Airway epithelial cell (primary cell): ENCODE measurements at places on chromosomes 1 and 21. TPM values are rescaled to one million over a fixed set of nuclear protein-coding genes. Genes with fewer than 3 reads are reported as not detected.

The MARCKSL1 gene
- 59.5 and 75.3 TPM in 2 replicates for total RNA-seq

The PRDM16 gene
- 0.46 and 2.0 TPM in 2 replicates for total RNA-seq

The VCAM1 gene
- 0.07 TPM in 1 of 2 replicates, not detected in the other for total RNA-seq

The SH2D2A gene
- total RNA-seq, result 1.8 and 2.5 TPM in 2 replicates

The ZMYM1 gene
- total RNA-seq, result 6.7 and 13.5 TPM in 2 replicates

The TFF3 gene
- total RNA-seq, result 1.3 and 9.6 TPM in 2 replicates

The TTLL10 gene
- not detected in 2 replicates for total RNA-seq

The TIAM1 gene
- 19.3 and 21.7 TPM in 2 replicates for total RNA-seq

The KCNJ15 gene
- total RNA-seq, result 21.1 and 27.5 TPM in 2 replicates

The PYHIN1 gene
- total RNA-seq, result not detected in 2 replicates

The LIN28A gene
- total RNA-seq, result not detected in 2 replicates

The PAPPA2 gene
- 0.05 TPM in 1 of 2 replicates, not detected in the other for total RNA-seq

The HCN3 gene
- total RNA-seq, result 0.28 and 1.3 TPM in 2 replicates

The SIKE1 gene
- 25.4 and 49.9 TPM in 2 replicates for total RNA-seq

The SPRR2F gene
- total RNA-seq, result 0.28 TPM in 1 of 2 replicates, not detected in the other

The HSD3B1 gene
- not detected in 2 replicates for total RNA-seq

The SERBP1 gene
- 405 and 414 TPM in 2 replicates for total RNA-seq

The SERINC2 gene
- 188 and 258 TPM in 2 replicates for total RNA-seq

The ANKRD45 gene
- 0.70 TPM in 1 of 2 replicates, not detected in the other for total RNA-seq

The TMPRSS15 gene
- total RNA-seq, result not detected in 2 replicates

The LHX8 gene
- not detected in 2 replicates for total RNA-seq

The FAM76A gene
- total RNA-seq, result 6.3 and 9.8 TPM in 2 replicates

The HMCN1 gene
- 0.46 and 1.3 TPM in 2 replicates for total RNA-seq

The BCAR3 gene
- 80.2 and 95.4 TPM in 2 replicates for total RNA-seq

The PROK1 gene
- total RNA-seq, result not detected in 2 replicates

The PTAFR gene
- 7.2 and 13.1 TPM in 2 replicates for total RNA-seq

The CR1L gene
- 0.07 TPM in 1 of 2 replicates, not detected in the other for total RNA-seq

The CFAP107 gene
- not detected in 2 replicates for total RNA-seq

The PTGFRN gene
- total RNA-seq, result 134 and 169 TPM in 2 replicates

The PEX10 gene
- 34.0 and 37.0 TPM in 2 replicates for total RNA-seq

The TDRD5 gene
- not detected in 2 replicates for total RNA-seq

The OR2T2 gene
- total RNA-seq, result not detected in 2 replicates

The ALG14 gene
- 0.99 and 1.2 TPM in 2 replicates for total RNA-seq

The MUL1 gene
- 26.5 and 28.8 TPM in 2 replicates for total RNA-seq

The SEMA6C gene
- 0.46 and 1.2 TPM in 2 replicates for total RNA-seq

The RXFP4 gene
- not detected in 2 replicates for total RNA-seq

The NUDT17 gene
- total RNA-seq, result 2.5 and 5.1 TPM in 2 replicates

The ZNF695 gene
- total RNA-seq, result 2.6 and 5.9 TPM in 2 replicates

The YIPF1 gene
- total RNA-seq, result 20.9 and 22.1 TPM in 2 replicates

The RCSD1 gene
- total RNA-seq, result not detected in 2 replicates

The ADAMTS5 gene
- total RNA-seq, result not detected in 2 replicates

The DMRTA2 gene
- total RNA-seq, result 6.5 and 7.9 TPM in 2 replicates

The PLA2G5 gene
- total RNA-seq, result not detected in 2 replicates

The GBP6 gene
- total RNA-seq, result 75.2 and 93.7 TPM in 2 replicates

The MARK1 gene
- total RNA-seq, result 6.0 and 8.5 TPM in 2 replicates

The GNAT2 gene
- total RNA-seq, result 0.14 and 0.21 TPM in 2 replicates

The F13B gene
- not detected in 2 replicates for total RNA-seq

The ADAMTS1 gene
- 35.0 and 37.0 TPM in 2 replicates for total RNA-seq

The FNDC10 gene
- total RNA-seq, result 5.6 and 7.5 TPM in 2 replicates

The SIM2 gene
- total RNA-seq, result 0.56 TPM in 1 of 2 replicates, not detected in the other

The CLDN17 gene
- 0.56 and 0.70 TPM in 2 replicates for total RNA-seq

The ZSWIM5 gene
- 0.05 and 0.07 TPM in 2 replicates for total RNA-seq

The KIAA0040 gene
- 5.6 and 12.4 TPM in 2 replicates for total RNA-seq

The LGR6 gene
- 0.14 TPM in 2 replicates for total RNA-seq

The CYYR1 gene
- total RNA-seq, result 3.2 and 4.9 TPM in 2 replicates

The FCRL4 gene
- not detected in 2 replicates for total RNA-seq
